Mucosa of descending colon (tissue), 3 donors: ENCODE measurements at places on chromosomes 5 and 9. TPM values are rescaled to one million over a fixed set of nuclear protein-coding genes. Genes with fewer than 3 reads are reported as not detected.

The ENTPD8 gene
- 36.7 TPM for total RNA-seq

The XRCC4 gene
- 8.1 TPM for total RNA-seq

The MEIKIN gene
- total RNA-seq, result not detected

The FAXDC2 gene
- total RNA-seq, result 20.9 TPM

The PFN3 gene
- total RNA-seq, result not detected
